ENCODE measurements at places on chromosomes 7 and 10. TPM values are rescaled to one million over a fixed set of nuclear protein-coding genes. Genes with fewer than 3 reads are reported as not detected.

GRCh38 chr10:126063353-126063791, 167.0 kb downstream of the FANK1 start:
- DNase-seq: no peak

DNA sequence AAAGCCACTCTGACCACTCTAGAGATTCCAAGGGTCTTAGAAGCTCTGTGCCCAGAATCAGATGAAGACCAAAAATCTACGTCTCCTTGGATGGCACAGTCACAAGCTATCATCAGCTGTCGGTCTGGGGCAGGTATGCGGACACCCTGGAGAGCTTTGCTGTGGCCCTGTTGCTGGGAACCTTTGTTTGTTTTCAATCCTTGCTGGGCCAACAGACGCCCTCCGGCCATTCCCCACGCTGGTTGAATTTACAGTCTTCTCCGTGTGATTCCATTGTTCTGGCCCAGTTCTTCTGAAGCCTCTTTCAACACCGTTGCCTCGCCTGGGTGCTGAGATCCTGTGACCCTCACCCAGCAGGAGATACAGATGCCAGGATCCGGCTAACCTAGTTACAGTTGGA, 149.4 kb upstream of the PFKP start:
- DNase-seq: no peak

DNA sequence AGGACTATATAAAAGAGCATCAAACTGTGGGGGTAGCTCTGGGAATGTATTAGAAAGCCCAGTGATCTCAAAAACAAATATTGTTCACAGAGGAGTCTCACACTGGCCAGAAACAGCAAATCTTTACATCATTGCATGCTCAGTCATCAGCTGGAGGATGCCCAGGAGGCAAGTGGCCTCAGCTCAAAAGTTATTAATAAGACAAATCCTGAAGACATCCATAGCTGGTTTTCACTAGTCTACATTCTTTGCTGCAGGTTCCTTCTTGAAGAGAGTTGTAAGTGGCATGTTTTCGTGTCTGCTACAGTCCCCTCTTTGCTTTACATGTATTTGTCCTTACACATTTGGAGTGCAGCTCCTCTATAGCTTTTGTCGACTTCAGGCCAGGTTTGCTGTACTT, 8.6 kb upstream of the CCDC7 start:
- no peak for DNase-seq

DNA sequence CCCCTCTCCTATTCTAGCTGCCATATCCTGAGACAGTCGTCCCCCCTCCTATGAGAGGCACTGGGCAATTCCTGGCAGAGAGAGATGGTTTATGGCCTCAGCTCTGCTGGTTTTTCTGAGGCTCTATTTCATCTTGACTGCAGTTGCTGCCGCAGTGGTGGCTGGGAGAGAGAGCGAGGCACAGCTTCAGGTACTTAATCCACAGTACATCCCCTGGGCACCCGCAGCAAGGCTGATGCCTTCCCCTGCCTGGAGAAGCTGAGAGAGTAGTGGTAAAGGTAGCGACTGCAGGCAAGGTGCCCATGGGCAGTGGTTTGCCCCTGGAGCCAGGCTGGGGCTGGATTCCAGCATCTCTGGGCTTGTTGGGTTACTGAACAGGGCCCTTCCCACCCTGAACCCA, 324.7 kb downstream of the RPS24 start:
- no peak for DNase-seq

GRCh38 chr7:86950360-86950759, 109.1 kb downstream of the ELAPOR2 start:
- DNase-seq: peak; percentile 18

The AKR1B15 gene
- not detected for total RNA-seq

- DNase-seq: no peak
These were observed 5.3 kb downstream of the ATP5MF start for GRCh38 chr7:99460651-99461050.

The TAS2R5 gene
- 0.31 TPM for total RNA-seq

The TMEM229A gene
- total RNA-seq: not detected

The GJD4 gene
- total RNA-seq: not detected

The FAM25C gene
- not detected for total RNA-seq
